ENCODE measurements at places on chromosomes 11 and 22.

DNA sequence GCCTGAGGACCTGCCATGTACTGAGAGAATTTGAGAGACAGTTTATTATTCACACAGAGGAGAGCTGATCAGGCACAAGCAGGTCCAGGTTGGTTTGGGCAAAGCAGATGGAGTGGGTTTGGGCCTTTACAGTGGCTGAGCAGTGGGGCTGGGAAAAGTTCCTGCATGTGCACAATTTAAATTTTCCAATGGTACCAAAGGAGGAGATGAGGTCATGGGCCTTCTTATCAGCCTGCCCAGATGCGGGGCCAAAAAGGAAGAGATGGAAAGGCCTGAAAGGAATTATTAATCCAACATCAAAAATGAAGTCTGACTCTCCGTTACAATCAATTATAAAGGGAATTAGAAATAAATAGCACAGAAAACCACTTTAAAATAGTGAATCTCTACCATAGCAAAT, 367.6 kb downstream of the TMEM135 start:
- DNase-seq = no peak

- DNase-seq = no peak
Observed at GRCh38 chr11:117908109-117908895, 20.9 kb downstream of the TMPRSS13 start.

GRCh38 chr11:117824571-117825537, at the start of gene FXYD2:
Gene FXYD2 (minus strand): TSS chr11:117824744. CDS start chr11:117824678, 66 bp downstream.
- DNase-seq = no peak

DNA sequence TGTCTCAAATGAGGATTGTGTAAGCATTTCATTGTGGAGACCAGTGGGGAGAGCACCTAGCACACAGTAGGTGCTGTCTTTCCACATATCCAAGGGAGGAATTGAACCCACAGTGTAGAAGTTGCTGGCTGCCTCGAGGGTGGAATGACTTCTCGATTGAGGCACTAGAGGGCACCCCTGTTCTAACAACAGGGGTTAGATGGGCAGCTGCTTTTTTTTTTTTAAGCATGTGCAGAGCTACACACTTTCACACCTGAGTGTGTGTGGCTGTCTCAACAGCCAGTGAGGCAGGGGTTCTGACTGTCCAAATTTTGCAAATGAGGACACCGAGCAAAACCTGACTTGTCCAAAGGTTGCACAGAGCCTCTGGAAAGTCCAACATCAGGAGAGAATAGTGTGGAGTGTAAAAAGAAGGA, 118.2 kb upstream of the CRYBB3 start:
- peak; percentile 17 for DNase-seq

DNA sequence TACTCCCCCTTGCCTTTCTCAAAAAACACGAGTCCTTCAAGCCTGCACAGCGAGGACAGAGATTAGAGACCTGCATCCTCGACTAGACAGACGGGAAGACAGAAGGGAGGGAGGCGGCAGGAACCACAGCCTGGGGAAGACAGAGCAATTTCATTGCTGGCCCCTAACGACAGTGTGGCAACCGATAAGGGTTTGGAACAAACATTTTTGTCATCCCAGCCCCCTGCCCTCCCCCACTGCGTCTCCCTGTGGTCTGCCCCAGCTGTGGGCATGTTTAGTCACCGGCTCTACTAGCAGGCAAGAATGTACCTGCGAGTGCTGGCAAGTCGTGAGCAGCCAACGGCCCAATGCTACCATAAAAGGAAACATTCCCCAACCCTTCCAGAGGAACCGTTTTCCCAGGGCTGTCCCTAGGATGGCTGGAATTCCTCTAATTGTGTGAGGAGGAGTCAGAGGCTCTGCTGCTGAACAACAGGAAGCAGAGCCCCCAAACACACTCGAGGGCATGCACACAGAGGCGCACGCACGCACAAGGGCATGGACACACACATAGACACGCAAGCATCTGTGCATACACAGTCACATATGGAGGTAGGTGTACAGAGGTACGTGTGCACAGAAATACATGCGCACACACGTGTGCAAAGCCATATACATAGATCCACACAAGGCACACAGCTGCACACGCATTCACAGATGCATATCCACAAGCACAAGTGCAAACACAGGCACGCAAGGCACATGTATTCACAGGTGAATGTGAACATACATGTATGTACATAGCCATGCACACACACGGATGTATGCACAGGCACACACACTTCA, 58.3 kb downstream of the MYH9 start:
- peak; percentile 76 for DNase-seq

GRCh38 chr11:8717876-8718753, 35.5 kb downstream of the RPL27A start:
- no peak for DNase-seq

DNA sequence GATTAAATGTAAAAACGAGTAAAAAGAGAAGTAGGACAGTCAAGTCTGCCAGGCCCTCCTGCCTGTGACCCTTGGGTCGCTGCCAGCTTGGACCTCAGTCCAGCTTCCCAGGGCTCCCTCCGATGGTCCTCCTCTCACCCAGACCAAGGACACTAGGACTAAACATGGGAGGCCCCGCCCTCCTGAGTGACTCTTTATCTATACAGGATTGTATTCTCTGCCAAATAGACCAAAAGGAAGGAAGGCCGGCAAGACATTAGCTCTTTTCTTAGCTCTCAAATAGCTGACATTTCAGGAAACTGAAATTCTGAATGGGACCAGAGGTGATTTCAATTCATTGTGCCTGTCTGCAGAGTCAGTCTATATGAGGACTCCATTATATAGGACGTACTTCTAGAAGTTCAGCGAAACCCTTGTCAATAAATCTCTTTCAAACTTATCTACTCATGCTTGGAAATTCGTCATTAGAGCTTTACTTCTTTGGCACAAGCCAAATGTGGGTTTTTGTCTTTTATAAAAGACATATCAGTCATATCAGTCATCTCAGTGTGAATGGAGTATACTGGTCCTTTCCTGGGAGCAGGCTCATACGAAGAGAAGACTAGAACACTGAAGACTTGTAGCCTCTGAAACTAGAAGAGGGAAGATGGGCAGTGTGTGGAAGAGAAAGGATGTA, 28.5 kb downstream of the ADORA2A start:
- no peak for DNase-seq

GRCh38 chr11:68546555-68546954, 86.0 kb downstream of the PPP6R3 start:
- no peak for DNase-seq

- DNase-seq = no peak
Observed at GRCh38 chr11:69536406-69536805, 54.9 kb downstream of the LINC01488 start.

- no peak for DNase-seq
Observed at GRCh38 chr11:78541537-78541936, 33.1 kb downstream of the NARS2 start.

DNA sequence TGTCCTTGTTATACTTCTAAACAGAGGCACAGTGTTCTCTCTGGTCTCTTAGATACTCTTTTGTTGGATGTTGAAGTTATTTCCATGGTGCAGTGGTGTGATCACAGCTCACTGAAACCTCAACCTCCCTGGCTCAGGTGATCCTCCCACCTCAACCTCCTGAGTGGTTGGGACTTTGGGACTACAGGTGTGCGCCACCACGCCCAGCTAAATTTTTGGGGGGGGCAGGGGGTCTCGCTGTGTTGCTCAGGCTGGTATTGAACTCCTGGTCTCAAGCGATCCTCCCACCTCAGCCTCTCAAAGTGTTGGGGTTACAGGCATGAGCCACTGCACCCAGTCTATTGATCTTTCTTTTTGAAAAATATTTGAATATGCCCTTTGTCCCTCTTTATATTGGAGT, 14.9 kb downstream of the ZNF74 start:
- no peak for DNase-seq

GRCh38 chr11:60182541-60183330, at the start of gene MS4A6A:
Gene MS4A6A (minus strand): TSS chr11:60183083. CDS start chr11:60181727, 1,356 bp downstream.
- DNase-seq = no peak

DNA sequence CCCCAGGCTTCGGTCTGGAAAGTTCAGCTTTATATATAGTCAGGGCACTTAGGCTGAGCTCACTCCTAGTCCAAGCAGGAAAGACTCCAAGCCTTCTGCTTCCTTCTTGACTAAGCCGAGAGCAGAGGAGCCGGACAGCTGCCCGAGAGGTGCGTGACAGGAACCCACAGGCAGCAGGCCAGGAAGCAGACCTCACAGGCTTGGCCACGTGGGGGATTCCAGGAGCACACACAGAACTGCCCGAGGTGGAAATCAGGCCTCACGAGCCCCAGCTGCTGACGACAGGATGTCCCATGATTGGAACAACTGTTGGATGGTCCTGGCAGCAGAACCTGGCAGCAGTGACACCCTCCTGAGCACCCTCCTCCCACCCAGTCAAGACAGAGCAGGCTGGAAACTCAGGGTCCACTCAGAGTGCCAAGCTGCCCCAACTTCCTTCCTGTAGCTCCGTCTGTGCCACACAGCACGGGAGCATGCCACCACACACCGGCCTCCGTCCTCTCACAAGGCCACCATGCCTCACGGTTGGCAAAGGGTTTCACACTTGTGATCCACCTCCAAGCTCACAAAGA, 5.4 kb downstream of the PLA2G6 start:
- DNase-seq = no peak
